ENCODE measurements at places on chromosomes 1 and 21. TPM values are rescaled to one million over a fixed set of nuclear protein-coding genes. Genes with fewer than 3 reads are reported as not detected.

Gene LEFTY2
- under 0.01 TPM for total RNA-seq

Gene HCRTR1
- total RNA-seq = not detected

Gene AGBL4
- 0.15 TPM for total RNA-seq

Gene PHTF1
- 24.8 TPM for total RNA-seq

Gene IL22RA1
- not detected for total RNA-seq

Gene TCEANC2
- 2.4 TPM for total RNA-seq

Gene CAPZA1
- 190 TPM for total RNA-seq

Gene FCRL5
- total RNA-seq = not detected

Gene ABCG1
- 0.34 TPM for total RNA-seq

Gene DCLRE1B
- total RNA-seq = 8.6 TPM

Gene TMEM125
- total RNA-seq = not detected

Gene CRYAA
- total RNA-seq = not detected

Gene OXCT2
- 1.5 TPM for total RNA-seq

Gene DCST1
- total RNA-seq = not detected

Gene SAMD11
- total RNA-seq = 2.5 TPM

Gene OR2L13
- not detected for total RNA-seq

Gene ICOSLG
- total RNA-seq = under 0.01 TPM

Gene SLC37A1
- 0.74 TPM for total RNA-seq

Gene KCNH1
- total RNA-seq = not detected

Gene SPRR1B
- not detected for total RNA-seq

Gene KLHDC8A
- total RNA-seq = not detected

Gene DCAF6
- total RNA-seq = 30.3 TPM

Gene DMRTA2
- total RNA-seq = not detected

Gene SRGAP2C
- total RNA-seq = 11.6 TPM

Gene KRTAP7-1
- not detected for total RNA-seq

Gene FAM131C
- 0.45 TPM for total RNA-seq

Gene SYT2
- total RNA-seq = not detected

Gene FAM110D
- total RNA-seq = not detected

Gene MSH4
- not detected for total RNA-seq

Gene TIAM1
- total RNA-seq = 0.59 TPM

Gene GJC2
- 1.9 TPM for total RNA-seq

Gene CBS
- 54.0 TPM for total RNA-seq

Gene GCSAML
- not detected for total RNA-seq

Gene LCA5L
- 0.17 TPM for total RNA-seq

Gene LHX4
- total RNA-seq = not detected

Gene FMO1
- total RNA-seq = 1.2 TPM

Gene BEST4
- total RNA-seq = not detected

Gene GNAT2
- 0.30 TPM for total RNA-seq

Gene AIRE
- not detected for total RNA-seq

Gene PTAFR
- 0.34 TPM for total RNA-seq

Gene TMEM52
- 1.3 TPM for total RNA-seq

Gene SLC1A7
- total RNA-seq = not detected

Gene PGBD5
- total RNA-seq = under 0.01 TPM

Gene FCAMR
- total RNA-seq = not detected

Gene SCCPDH
- 40.0 TPM for total RNA-seq

Gene LMX1A
- total RNA-seq = not detected

Gene SPRR5
- total RNA-seq = not detected

Gene TRIM58
- not detected for total RNA-seq

Gene TMIGD3
- total RNA-seq = 0.34 TPM

Gene LDLRAD1
- total RNA-seq = not detected

Gene BRDT
- not detected for total RNA-seq

Gene ANKRD35
- 6.8 TPM for total RNA-seq

Gene OR10Z1
- total RNA-seq = not detected

Gene AK4
- 3.3 TPM for total RNA-seq

Measured in bronchus fibroblast of lung (primary cell).